ENCODE measurements at places on chromosomes 7 and 10.

DNA sequence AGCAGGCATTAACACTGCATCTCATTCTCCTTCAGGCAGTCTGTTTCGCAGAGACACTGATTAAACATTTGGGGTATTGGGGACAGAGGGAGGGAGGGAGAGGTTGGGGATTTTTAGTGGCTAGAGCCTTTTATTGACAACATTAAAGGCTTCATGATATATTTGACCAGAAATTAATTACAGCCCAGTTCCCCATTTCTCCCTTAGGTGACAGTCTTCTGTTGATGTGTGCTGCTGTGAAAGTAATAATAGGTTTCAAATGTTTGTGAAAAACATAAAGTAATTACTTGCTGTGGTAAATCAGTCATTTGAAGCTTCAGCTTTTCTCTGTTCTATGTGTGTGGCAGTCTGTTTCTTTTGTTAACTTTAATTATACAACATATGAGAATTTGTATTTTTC, 105.3 kb upstream of the LRGUK start:
- no peak for DNase-seq

DNA sequence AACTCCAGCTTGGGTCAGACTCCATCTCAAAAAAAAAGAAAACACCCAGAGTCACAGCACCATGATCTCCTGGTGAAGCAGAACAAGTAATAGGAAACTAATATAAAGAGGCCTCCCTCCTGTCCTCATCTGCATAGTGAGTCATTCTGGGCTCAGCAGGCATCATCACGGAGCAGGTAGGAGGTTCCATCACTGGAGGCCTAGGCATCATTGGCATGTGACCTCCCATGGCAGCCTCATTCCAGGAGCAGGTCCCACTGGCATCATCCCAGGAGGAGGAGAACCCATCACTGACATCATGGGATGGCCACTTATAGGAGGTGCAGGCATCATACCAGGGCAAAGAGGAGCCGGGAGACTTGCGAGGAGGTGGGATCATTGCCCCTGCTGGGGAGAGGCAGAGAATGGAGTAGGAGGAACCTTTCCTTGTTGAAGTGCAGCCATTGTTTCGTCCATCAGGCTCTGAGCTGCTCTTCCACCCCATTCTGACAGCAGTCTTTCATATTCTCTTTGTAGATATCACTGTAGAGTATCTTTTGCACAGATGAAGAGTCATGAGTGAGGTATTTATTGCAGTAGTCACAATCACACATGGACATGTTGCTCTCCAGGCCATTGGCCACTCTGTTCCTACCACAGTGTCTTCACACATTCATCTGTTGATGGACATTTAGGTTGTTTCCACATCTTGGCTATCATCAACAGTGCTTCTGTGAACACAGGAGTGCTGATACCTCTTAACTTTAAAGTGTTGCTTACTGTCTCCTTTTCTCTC, 73.8 kb downstream of the OSBPL3 start:
- no peak for DNase-seq

- peak; percentile 18 for DNase-seq
Observed at GRCh38 chr7:28224675-28225074, 44.1 kb upstream of the JAZF1 start.

- no peak for DNase-seq
Observed at GRCh38 chr7:76281706-76282343, 20.6 kb upstream of the HSPB1 start.

DNA sequence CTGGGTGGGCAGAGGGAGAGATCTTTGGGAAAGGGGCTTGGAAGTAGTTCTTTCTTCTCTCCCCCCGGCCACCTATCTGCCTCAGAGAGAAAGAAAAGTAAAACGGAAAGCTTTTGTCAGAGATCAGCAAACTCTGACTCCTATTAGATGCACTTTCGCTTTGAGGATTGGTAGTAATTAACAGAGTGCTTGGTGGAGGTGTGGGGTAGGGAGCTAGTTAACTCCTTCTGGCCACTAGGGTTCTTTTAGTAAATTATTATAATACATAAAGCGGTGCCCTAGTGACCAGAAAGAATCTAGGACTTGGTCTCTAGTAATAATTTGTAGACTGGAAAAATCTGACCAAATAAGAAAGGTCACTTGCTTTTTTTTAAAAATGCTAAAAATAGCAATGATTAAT, 54.6 kb downstream of the CPVL start:
- peak; percentile 15 for DNase-seq

- DNase-seq: no peak
Observed at GRCh38 chr7:30583181-30583580, 11.5 kb upstream of the GARS1 start.

- no peak for DNase-seq
Observed at GRCh38 chr7:125605241-125605640, 675.6 kb upstream of the POT1 start.

GRCh38 chr10:60367024-60367423, 22.7 kb downstream of the ANK3 start:
- DNase-seq: no peak

DNA sequence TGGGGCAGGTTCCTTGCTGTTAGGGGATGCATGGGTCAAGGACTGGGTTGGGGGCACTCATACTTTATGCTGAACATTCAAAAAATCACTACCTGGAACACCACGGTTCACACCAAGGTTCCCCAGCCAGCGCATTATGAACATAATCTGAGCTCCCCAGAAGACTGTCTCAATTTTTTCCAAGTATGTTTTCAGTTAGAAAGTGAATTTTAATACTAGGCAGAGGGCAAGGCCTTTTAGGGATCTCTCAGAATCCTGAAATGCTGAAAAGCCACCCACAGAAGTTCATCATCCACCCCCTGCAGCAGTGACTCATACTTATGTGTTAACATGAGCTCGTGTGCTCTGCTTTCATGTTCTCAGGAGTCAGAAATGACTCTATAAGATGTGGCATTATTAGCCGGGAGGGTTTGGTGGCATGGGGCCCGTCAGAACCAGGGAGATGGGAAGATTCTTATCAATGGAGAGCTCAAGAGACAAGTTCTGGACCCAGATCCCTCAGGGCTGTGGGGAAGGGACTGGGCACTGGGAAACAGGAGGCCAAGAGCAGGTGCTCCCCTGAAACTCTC, 185.2 kb upstream of the ITGB1 start:
- peak; percentile 74 for DNase-seq

DNA sequence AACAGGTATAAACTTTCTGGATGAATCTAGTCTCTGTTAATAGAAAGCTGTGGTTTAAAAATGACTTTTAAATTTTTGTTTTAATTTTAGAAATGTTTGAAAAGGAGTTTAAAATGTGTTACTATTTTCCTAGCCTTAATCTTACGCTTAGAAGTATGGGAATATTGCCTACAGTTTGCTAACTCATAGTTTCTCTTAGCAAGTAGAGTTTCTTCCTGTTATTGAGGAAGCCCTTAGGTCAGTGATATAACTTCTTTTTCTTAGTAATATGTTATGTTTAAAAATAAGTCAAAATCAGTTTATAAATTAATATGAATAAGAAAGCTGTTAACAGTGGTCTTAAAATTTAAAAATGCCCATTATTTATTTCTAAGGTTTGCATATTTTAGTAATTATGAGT, 3.1 kb downstream of the STARD3NL start:
- no peak for DNase-seq

DNA sequence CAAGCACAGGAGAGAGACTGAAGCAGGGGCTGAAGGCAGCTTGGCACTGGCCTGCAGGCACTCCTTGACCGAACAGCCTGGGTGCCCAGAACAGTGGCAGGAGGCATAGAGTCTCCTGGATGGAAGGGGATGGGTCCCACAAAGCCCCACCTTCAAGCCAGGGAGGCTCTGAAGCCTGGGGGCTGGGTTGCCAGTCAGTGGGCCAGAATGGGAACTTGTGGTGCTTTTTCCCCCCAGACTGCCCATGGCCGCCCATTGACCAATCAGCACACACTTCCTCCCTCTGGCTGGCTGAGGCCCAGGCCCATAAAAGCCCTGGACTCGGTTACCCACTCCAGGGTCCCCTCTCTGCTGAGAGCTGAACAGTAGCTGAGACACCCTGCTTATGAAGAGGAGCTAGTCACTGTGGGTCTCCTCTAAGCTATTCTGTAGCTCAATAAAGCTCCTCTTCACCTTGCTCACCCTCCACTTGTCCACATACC, 109.6 kb downstream of the ELAPOR2 start:
- DNase-seq: no peak

- DNase-seq: no peak
Observed at GRCh38 chr7:126472825-126473224, 779.9 kb downstream of the GRM8 start.

GRCh38 chr7:122597277-122597676, 101.6 kb downstream of the RNF133 start:
- DNase-seq: no peak

DNA sequence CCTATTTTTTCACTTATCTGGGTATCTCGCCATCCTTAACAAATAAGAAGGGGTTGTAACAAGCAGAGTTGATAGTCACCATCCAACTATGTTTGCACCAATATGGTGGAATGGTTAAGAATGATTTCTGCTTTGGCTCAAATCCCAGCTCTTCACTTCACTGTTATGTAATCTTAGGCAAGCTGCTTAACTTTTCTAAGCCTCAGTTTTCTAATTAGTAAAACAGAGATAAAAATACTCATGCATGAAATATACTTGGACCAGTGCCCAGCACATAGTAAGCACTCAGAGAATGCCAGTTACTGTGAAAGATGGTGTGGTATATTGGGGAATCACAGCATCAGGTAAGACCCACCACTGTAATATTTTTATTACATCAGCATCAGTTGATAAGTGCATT, 33.6 kb downstream of the ABCB1 start:
- DNase-seq: no peak

DNA sequence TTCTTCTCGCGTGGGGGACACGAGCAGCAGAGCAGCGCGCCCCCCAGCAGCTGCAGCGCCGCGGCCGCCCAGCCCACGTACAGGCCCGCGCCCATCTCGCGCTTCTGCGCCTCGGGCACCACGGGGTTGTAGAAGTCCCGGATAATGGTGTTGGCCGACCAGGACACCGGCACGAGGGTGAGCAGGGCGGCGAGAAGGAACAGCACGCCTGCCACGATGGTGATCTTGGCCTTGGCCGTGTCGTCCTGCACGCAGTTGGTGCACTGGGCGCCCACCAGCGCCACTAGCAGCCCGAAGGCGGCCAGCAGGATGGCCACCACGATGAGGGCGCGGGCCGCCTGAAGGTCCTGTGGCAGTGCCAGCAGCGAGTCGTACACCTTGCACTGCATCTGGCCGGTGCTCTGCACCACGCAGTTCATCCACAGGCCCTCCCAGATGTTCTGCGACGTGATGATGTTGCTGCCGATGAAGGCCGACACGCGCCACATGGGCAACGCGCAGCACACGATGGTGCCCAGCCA, 529 bp downstream of the CLDN3 start:
- no peak for DNase-seq

- DNase-seq: no peak
Observed at GRCh38 chr7:133299676-133300075, 46.8 kb downstream of the EXOC4 start.

DNA sequence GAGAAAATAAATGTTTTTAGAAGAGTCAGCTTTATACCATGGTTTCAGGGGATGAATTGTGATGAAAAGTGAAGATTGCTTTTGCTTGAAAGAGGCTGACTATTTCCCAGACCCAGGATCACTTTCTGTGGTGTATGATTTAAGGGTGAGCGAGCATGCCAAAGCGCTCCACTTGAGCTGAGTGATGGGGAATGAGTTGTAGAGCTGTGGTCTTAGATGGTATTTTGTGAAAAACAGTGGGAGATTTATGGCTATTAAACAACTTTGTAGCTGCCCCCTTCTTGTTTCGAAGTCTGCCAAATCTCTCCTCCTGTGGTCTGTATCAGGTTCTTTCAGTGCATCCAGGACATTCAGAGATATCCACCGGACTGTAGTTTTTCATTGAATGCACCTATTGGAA, 888.2 kb downstream of the LRMDA start:
- DNase-seq: no peak

DNA sequence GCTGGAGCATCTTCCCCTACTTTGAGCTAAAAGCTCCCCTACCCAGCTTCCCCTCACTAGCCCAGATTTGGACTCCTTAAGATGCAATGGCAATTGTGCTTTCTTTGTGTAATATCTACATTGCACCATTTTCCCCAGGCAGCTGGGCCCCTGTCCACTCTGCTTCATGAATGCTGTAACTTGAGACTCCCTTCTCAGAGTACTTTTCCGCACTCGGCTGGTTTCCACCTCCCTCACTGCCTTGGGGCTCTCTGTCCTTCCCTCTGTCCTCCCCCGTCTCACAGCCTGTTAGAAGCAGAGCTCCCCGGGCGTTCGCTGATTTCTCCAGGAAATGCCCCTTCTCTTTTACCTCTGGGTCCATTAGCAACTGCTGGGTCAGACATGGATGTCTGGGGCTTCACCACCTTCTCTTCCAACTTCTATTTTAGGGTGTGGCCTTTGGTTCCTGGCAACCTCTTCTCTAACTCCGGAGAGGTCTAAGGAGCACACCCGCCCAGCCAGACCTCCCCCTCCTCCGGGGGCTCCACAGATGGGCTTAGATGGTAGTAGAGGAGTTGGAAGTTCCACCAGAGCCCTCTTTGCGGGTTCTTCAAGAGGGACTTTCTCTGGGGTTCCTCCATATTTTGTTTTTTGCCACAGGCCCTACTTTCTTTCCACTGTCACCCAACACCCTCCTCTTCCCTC, 2.9 kb upstream of the TMEM72 start:
- peak; percentile 92 for DNase-seq

- no peak for DNase-seq
Observed at GRCh38 chr7:156015237-156016020, 203.2 kb upstream of the SHH start.

DNA sequence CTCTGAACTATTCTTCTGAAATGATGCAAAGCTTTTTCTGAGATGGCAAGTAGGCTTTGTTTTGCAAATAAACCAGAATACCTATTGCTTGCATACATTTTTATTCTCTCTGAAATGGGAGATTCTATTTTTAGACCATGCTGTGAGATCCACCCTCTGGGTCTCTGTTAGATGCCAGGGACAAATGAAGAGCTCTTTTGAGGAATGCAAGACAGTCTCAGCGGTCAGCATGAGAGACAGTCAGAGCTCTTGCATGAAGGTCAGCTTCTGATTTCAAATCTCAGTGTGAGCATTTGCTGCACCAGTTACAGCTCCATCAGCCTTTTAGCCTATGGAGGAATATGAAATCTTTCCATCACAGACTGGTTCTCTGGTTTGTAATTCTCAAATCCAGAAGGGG, 429.9 kb upstream of the KLF6 start:
- peak; percentile 18 for DNase-seq

DNA sequence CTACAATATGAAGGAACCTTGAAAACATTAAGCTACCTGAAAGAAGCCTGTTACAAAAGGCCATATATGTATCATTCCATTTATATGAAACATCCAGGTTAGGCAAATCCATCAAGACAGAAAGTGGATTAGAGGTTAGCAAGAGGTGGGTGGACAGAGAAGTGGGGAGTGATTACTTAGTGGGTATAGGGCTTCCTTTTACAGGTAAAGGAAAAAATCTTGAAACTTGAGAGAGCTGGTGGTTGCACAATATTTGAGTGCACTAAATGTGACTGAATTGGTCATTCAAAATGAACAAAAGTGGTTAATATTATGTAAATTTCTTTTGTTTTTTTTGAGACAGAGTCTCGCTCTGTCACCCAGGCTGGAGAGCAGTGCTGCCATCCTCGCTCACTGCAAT, 119.4 kb upstream of the KIF5B start:
- no peak for DNase-seq

- peak; percentile 12 for DNase-seq
Observed at GRCh38 chr7:15802425-15802824, 115.9 kb upstream of the MEOX2 start.

- DNase-seq: no peak
Observed at GRCh38 chr7:116811768-116812167, 50.6 kb upstream of the CAPZA2 start.

- DNase-seq: no peak
Observed at GRCh38 chr7:24898691-24899090, 81.3 kb downstream of the OSBPL3 start.
